Forelimb muscle (tissue), 1 donor: ENCODE measurements at places on chromosomes 3 and 15.

GRCh38 chr3:47882338-47882737 lies 79.4 kb downstream of the DHX30 start:
- no peak for DNase-seq

- DNase-seq = peak; percentile 82
Observed at GRCh38 chr15:63436872-63437375, 55.3 kb upstream of the CA12 start.

GRCh38 chr3:147924755-147925154 lies 515.6 kb downstream of the ZIC1 start:
- no peak for DNase-seq

GRCh38 chr3:31173118-31173718 lies 278.8 kb upstream of the GADL1 start:
- no peak for DNase-seq

DNA sequence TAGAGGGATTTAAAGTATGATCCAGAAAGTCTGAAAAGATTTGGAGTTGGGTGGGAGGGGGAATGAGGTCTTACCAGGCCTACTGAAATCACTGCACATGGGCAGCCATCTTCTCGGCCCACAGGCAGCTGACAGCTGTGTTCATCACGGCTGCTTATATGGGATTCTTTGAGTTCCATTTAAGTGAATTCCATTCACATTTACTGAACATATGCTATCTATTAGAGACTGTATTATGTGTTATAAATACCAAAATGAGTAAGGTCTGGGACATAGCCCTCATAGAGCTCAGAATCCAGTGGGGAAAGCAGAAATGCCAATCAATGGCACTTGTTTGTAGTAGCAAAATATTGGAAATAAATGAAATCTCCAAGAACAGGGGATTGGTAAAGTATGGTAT lies 91.1 kb downstream of the TRIM42 start:
- no peak for DNase-seq

- DNase-seq = no peak
Observed at GRCh38 chr15:58457466-58457965, 25.7 kb downstream of the LIPC start.

DNA sequence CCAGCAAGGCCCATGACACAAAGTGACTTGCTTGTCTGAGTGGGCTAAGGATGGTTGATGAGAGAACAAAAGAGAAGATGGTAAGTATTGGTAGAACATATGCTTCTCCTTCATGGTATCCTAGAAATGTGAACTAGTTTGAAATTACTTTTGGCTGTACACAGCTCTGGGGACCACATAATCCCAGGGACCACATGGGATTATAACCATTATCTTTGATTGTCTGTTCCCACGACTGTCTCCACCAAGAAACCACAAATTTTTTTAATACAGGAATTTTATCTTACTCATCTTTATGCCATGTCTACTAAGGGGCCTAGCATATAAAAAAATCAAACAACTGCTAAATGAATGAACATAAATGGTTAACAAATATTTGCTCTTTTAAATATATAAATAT lies 155.3 kb upstream of the PRICKLE2 start:
- DNase-seq = no peak

DNA sequence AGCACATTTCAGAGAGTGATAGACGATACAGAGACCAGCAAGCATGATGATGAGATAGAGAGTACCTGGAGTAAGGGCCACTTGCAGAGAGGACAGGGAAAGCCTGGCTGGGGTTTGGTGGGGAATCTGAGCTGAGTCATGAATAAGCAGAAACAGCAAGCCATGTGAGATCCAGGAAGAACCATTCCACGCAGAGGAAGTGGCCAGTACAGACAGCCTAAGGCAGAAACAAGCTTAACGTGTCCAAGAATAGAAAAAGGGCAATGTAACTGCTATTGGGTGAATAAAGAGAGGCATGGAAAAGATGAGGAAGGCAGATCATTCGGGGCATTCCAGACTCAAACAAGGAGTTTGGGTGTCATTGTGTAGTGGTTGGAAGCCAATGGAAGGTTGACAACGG lies 816.3 kb upstream of the CFAP20DC start:
- no peak for DNase-seq

GRCh38 chr3:10008588-10009344 lies 17.5 kb upstream of the FANCD2 start:
- DNase-seq = peak; percentile 36

DNA sequence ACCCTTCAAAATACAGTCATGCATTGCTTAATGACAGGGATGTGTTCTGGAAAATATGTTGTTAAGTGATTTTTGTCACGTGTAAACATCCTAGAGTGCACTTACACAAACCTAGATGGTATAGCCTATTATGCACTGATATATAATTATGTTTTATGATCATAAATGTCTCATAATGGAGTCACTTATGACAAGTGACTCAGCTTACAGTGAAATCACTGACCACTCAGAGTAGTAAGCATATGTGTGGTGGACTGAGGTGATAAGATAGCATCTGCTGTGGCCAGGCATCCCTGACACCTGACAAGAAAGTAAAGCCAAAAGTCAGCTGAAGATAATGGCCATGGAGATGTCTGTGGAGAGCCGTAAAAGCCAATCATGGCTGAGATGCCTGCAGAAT lies 5.4 kb downstream of the ACAD11 start:
- DNase-seq = no peak

- no peak for DNase-seq
Observed at GRCh38 chr15:90686435-90687218, 30.5 kb upstream of the BLM start.

DNA sequence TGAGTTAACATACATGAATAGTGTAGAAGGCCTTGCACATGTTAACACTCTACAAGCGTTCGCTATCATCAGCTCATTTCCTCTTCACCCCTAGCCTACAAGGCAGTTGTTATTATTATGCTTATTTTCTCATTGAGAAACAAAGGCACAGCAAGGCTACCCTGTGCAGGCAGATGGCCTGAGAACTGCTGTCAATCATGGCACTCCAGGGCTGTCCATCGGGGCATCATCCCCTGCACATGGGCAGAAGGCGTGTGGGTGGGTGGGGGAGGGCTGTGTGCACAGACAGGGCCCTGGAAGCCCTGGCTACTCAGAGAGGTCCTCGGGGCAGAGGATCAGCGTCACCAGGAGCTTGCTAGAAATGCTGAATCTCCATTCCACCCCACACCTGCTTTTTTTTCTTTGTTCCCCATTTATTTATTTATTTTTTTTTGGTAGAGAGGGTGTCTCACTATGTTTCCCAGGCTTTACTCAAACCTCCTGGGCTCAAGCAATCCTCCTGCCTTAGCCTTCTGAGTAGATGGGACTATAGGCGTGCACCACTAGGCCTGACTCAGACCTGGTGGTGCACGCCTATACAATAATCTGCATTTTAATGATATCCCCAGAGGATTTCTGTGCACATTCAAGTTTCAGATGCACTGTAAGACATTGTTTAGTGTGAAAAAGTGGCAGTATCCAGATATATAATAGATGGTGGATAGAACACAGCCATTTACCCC lies 9.6 kb upstream of the ZXDC start:
- DNase-seq = no peak

GRCh38 chr3:196378146-196378841 lies 40.1 kb upstream of the TM4SF19 start:
- DNase-seq = no peak

GRCh38 chr3:190118438-190118837 lies 2.3 kb downstream of the P3H2 start:
- DNase-seq = no peak
